CD8-positive, alpha-beta memory T cell (primary cell): ENCODE measurements at places on chromosomes 12 and 14. TPM values are rescaled to one million over a fixed set of nuclear protein-coding genes. Genes with fewer than 3 reads are reported as not detected.

DNA sequence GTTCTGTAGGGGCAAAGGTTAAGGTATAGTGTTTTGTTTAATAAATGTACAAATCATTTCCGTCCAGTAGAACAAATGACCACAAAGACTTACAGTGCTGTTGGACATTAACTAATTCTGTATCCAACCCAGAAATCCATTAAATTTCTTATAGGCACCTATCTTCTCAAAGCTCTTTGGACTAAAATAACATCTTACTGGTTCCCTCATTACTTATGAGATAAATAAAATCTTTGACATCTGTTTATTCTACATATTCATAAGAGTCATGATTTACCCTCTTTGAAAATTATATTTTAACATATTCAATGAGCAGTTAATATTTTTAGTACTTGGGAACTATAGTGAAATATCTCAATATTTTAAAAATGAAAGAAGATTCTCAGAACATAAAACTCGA, 102.7 kb upstream of the G2E3 start:
- DNase-seq = no peak

- no peak for DNase-seq
Observed at GRCh38 chr14:66377574-66377973, 108.6 kb upstream of the CCDC196 start.

WNT1 gene
- not detected for total RNA-seq

PMCH gene
- total RNA-seq = 2.1 TPM

OR4E2 gene
- not detected for total RNA-seq

DNA sequence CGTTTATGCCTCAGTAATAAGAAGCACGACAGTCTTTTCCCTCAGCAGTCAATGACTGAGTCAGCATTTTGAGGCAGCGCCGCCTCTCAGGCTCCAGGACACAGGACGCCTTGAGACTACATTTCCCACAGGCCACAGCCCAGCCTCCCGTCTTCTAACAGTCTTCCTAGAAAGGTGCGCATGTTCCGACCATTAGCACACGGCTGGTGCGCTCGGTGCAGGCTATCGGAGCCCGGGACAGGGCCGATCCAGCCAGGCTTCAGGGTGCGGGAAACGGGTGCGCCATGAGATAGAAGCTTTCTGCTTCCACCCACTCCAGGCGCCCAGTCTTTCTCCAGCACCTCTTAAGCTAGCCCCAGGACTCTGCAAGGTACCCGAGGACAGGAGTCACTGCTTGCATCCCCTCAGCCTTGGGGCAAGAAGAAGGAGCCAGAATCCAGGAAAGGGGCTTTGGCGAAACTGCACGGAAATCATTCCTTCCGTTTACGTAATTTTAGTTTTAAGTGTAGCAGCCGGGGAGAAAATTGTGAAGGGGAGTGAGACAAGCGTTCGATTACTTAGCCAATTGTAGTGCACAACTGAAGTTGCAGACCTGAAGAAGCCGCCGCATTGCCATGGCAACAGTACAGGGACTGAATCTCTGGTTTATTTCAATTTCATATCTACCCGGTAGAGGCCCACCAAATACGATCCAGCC, 54.0 kb downstream of the ZNF641 start:
- DNase-seq = peak; percentile 36

GRCh38 chr12:65999564-66000280, 130.8 kb downstream of the LLPH start:
- DNase-seq = no peak

PLEKHH1 gene
- total RNA-seq = 0.86 TPM

SINHCAF gene
- 143 TPM for total RNA-seq

- no peak for DNase-seq
Observed at GRCh38 chr14:103543721-103544387, 14.9 kb downstream of the TRMT61A start.

RAPGEF3 gene
- total RNA-seq = 0.95 TPM

GRCh38 chr14:59852350-59852749, 18.2 kb downstream of the RTN1 start:
- no peak for DNase-seq

DNA sequence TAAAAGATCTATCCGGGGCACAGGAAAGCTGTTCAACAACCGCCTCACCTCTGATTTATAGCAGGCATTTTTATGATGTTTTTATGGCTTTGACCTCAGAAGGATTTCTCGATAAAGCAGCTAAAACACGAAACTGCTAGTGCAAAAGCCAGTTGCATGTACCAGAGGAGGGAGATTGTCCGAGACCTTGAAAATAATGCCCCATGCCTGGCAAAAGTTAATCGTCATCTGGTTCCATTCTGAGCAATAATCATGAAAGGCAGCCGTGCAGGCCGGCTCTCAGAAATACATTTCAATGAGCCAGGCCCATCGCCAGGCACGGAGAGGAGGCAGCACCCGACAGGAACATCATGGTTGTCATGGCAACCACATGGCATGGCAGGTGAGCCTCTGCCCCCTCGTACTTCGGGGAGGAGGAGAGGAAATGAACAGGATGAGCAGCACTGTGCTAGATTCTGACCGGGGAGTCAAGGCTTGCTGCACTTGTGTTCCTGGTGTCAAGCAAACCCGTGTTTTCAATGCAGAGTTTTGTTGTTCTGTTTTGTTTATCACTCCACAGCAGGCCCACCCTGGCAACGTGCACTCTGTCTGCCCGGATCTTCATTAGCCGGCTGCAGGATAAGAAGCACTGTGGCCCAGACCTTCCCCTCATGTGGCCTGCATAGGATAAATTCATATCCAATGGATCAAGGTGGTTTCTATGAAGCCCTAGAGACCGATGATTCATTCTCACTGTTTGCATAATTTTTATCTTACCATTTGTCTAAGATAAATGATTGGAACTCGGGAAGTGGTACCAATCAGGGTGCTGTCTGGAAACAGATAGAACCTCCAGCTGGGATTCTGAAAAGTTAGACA, 160.2 kb downstream of the RIMBP2 start:
- DNase-seq = no peak
